Jurkat, Clone E6-1 (cell line): ENCODE measurements at places on chromosomes 7 and 10.
A peak's percentile ranks its signal among the peaks of the same experiment; 100 is the strongest.

- DNase-seq: no peak
Measured at GRCh38 chr7:100867040-100867775, at the start of gene TRIP6. Gene TRIP6, plus strand, starts transcription at chr7:100867387. Its CDS starts 111 bp downstream, at chr7:100867498.

GRCh38 chr10:124255556-124255955 is 162.2 kb upstream of the CHST15 start:
- no peak for DNase-seq

DNA sequence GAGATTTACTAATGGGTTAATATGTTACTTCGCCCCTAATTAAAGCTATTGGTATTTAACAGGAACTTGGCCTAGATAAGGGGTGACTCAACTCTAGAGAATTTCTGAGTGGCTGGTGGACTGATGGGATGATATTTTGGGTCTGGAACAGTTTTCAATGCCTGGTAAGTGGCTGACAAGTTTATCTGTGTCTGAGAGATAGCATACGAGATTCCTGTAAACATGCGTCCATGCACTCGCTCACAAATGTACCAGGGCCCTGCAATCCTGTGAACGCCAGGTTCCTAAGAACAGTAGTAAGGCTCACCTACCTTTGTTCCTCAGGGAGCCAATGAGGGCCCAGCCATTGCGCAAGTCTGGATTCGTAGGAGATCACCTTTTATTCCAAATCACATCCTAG is 683.8 kb upstream of the ANKRD30A start:
- DNase-seq: no peak

DNA sequence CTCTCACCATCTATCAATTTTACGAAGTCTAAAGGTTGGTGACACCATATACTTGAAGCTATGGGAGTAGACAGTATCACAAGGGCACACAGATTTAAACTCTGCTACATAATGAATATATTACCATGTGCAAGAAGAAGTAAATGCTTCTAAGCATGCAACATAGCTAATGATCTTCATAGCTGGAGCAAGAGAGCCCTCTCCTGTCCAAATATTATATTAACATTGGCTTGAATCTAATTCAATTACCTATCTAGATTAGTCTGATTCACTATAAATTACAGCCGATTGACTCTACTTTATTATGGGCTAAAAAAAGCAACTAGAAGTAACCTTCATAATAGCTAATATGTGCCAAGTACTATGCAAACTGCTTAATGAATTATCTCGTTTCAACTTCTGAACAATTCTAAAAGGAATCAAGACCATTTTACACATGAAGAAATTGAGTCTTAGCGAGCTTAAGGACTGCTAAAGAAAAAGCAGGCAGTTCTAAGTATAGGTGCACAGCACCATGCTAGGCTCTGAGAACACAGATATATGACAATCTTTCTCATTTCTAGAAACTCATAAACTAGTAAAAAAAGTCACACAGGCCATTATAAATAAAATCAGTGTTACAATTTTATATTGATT is 21.9 kb downstream of the FRA10AC1 start:
- peak; percentile 15 for DNase-seq

DNA sequence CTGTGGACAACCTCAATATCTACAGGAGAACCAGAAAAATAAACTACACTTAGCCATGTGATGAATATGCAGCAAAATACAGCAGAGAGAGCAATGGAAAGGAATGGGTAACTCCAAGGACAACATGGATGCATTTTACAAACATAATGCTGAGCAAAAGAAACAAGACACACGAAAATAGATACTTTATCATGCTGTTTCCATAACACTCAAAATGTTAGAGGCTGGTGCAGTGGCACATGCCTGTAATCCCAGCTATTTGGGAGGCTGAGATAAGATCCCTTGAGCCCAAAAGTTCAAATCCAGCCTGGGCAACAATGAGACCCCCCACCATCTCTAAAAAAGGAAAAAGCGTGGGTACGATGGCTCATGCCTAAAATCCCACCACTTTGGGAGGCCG is 8.3 kb downstream of the BCL7B start:
- DNase-seq: no peak

GRCh38 chr7:41472427-41473125 is 230.3 kb downstream of the INHBA start:
- DNase-seq: no peak

GRCh38 chr10:126137562-126138221 is 241.3 kb downstream of the FANK1 start:
- DNase-seq: no peak

GRCh38 chr7:27157702-27158431 is 1.4 kb upstream of the HOXA7 start:
- DNase-seq: no peak

DNA sequence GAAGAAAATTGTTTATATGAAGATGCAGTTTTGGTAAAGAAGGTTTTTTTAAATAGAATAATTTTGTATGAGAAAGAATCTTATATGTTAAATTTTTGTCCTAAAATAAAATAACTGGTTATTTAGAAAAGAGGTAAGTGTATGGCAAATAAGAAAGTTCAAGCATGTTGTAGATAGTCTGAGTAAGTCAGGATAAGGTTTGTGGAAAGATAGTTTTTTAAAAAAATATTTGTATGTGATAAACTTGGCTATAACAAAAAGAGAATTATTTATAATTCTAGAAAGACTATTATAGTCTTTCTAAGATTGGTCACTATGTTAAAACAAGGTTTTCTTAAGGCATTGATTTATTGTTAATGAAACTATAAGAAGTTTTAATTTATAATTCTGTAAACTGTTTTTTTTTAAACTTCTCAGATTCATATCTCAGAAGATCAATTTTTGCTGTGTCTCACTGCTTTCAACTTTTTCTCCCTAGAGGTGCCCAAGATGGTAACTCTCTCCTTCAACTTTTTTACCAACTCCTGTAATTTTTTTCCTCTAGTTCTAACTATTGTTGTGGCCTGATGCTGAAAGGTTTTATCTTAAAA is 698.6 kb downstream of the CCSER2 start:
- no peak for DNase-seq

DNA sequence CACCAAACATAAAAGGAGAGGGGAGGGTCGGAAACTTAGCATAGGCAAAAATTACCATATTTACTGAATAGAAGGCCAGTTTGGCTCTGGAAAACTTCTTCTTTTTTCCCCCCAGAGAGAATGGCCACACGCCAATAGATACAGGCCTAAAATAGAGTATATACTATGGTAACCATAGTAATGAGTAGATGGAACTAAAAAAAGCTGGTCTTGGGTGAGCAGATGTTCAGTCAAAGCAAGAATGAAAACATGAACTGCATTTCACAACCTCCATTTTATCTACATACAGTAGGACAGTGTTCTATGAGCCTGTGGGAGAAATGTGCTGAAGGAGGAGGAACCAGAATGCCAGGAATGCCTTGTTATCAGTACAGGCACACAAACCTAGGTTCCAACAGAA is 141.7 kb upstream of the SEMA3A start:
- no peak for DNase-seq

- no peak for DNase-seq
Measured at GRCh38 chr7:33076737-33077136, 14.2 kb upstream of the NT5C3A start.

GRCh38 chr10:35452171-35452570 is 115.9 kb downstream of the CCNY start:
- DNase-seq: no peak

GRCh38 chr7:34227525-34227924 is 322.2 kb downstream of the BMPER start:
- DNase-seq: no peak

DNA sequence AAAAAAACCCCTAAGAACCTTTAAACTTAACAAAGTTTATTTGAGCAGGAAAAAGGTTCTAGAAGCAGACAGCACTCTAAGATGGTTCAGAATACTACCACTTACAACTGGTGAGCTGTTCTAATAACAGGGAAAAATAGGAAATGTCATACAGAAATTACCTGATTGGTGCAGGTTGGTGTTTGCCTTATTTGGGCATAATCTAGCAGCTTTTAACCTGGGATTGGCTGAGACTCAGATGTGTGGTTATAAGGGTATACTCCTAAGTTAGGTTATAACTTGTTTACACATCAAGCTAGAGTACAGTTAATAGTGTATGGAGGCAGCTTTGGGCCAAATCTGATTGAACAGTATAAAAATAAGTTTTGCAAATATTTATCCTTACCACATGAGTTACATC is 59.8 kb downstream of the MAPK8 start:
- no peak for DNase-seq

- no peak for DNase-seq
Measured at GRCh38 chr10:70442332-70442988, 979 bp upstream of the NODAL start.

DNA sequence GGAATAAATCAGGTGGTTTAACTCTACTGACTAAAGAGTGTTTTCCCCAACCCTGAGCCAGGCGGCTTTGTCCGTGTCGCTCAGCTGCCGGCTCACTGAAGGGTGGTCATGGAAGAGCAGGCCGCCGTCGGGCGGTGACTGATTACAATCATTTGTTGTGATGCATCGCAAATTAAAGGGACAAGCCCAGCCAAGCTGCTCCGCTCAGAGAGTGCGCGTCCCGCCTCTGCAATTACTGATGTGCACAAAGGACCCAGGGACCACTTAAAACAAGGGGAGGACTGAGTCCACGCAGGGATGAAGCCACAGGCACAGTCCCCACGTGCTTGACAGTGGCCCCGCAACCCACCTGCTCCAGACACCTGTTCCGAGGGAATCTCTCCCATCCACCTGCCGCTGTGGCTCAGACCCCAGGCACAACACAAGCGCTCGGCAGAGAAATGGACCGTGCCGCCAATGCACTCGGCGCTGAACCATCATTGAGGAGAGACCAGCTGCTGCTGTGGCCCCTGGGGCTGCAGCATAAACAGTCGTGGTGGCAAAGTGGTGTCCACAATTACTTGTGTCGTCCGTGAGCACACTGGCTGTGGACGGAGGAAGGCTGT is 526.5 kb downstream of the PTPRN2 start:
- DNase-seq: no peak

DNA sequence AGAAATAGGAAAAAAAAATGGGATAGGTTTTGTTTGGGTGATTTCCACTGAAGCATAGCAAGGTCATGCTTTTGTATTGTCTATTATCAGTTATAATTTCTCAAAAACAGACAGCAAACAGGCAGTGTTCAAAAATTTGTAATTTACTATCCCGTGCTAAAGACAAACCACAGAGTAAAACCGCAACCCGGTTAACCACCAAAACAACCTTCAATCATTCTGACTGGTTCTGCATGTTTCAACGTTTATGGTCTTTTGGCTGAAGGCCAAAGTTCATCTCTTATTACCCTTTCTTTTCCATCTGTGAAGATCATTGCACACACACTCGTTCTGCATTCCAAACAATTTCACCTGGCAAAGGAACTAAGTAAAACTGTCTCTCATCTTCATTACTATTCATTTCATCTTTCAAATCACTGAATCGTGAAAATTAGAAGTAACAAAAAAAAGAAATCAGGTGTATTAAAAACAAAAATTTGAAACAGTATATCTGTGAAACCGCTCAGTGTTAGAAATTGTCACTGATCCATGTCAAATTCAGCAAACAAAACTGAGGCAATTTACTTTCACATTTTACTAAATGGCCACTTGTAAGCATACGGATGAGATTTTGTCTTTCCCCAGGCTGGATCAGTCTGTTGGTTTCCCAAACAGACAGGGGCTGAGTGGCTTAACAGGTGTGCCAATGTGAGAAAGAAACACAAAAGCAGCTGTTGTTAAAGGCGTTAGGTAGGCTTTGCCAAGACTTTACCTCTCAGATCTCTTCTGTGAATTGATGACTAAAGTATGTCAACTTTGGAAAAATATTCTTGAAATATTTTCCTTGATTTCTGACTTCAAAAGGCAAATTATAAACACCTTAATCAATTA is 539.6 kb downstream of the CNTNAP2 start:
- peak; percentile 65 for DNase-seq

- DNase-seq: peak; percentile 39
Measured at GRCh38 chr7:95246831-95247370, 77.4 kb downstream of the PON1 start.

DNA sequence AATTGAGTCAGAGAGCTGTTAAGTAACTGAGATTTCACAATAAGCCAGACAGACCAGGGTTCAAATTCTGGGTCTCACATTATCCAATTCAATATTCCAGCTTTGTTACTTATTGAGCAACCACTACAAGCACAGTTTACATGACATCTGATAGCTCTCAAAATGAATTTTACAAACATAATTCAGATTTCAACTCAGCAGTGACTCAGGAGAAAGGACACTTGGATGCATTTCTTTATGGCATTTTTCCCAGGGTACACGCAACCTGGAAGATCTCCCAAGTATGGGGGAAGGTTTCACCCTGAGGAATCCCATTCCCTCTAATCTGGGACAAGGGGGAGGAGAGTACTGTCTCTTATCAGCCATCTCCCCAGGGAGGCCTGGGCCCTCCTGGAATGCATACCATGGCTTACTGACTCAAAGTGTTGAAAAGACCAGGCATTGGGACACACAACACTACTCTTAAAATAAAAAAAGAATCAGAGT is 102.4 kb downstream of the CFTR start:
- no peak for DNase-seq

GRCh38 chr7:24157666-24158065 is 126.3 kb upstream of the NPY start:
- no peak for DNase-seq

GRCh38 chr10:125811251-125811650 is 11.8 kb downstream of the UROS start:
- DNase-seq: no peak

- no peak for DNase-seq
Measured at GRCh38 chr7:18693406-18693805, 197.9 kb downstream of the HDAC9 start.

DNA sequence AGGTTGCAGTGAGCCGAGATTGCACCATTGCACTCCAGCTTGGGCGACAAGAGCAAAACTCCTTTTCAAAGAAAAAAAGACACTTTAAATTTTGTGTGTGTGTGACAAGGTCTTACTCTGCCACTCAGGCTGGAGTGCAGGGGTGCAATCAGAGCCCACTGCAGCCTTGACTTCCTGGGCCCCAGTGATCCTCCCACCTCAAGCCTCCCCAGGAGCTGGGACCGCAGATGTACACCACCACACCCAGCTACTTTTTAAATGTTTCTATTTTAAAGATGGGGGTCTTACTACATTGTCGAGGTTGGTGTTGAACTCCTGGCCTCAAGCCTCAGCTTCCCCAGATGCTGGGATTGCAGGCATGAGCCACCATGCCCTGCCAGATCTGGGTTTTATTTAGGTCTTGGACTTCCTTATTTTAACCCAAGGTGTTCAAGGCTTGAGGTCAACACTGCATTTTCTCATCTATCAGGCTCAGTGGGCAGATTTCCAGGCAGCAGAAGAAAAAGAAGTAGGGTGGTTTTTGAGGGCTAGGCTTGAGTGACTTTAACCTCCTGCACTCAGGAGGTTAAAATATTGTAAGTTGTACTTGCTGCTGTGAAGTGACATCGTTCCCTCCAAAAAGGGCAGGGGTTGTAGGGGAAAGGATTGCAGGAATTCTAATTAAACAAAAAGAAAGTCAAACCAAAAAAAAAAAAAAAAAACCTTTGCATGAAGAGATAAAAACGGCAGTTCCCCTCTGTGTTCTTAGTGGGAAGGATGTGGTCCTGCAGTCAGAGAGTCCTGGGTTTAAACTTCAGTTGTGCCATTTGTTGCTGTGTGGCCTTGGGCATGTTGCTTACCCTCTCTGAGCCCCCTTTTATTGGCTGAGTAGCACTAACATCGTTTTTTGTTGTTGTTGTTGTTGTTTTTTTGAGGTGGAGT is 71.5 kb downstream of the CARD11 start:
- peak; percentile 50 for DNase-seq

- DNase-seq: no peak
Measured at GRCh38 chr10:70135684-70136083, 3.1 kb upstream of the AIFM2 start.
